ENCODE measurements at places on chromosomes 5 and 9.

DNA sequence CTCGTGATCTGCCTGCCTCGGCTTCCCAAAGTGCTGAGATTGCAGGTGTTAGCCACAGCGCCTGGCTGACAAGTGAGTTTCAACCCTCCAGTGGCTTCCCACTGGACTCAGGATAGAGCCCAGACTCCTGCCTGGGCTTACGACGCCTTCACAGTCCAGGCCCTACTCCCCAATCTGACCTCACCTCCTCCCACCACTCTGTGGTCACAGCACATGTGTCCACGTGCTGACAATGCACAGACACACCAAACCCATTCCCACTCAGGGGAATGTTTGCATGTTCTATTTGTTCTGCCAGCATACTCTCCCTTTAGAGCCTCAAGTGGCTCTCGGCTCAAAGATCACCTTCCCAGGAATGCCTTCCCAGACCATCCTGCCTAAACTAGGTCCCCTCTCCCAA lies 31.1 kb upstream of the TRIM14 start:
- no peak for DNase-seq

- no peak for DNase-seq
Measured at GRCh38 chr5:73387601-73388305, 60.8 kb downstream of the FOXD1 start.

DNA sequence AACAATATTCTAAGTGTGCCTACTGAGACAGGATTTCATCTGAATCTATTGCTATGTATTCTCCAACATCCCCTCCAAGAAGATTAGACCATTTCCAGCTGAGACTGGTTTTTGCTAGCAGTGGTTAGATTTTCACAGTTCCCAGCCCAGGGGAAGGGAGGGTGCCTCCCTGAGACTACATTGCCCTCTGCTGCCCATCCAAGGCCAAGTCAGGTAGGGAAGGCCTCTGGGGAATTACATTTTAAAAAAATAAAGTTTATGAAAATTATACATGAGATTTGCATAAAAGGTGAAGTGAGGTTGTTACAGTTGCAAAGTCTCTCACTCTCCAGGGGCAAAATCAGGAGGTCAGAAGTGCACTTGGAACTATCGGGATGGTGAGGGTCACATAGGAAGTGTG lies 28.0 kb upstream of the SYK start:
- DNase-seq: peak; percentile 53

DNA sequence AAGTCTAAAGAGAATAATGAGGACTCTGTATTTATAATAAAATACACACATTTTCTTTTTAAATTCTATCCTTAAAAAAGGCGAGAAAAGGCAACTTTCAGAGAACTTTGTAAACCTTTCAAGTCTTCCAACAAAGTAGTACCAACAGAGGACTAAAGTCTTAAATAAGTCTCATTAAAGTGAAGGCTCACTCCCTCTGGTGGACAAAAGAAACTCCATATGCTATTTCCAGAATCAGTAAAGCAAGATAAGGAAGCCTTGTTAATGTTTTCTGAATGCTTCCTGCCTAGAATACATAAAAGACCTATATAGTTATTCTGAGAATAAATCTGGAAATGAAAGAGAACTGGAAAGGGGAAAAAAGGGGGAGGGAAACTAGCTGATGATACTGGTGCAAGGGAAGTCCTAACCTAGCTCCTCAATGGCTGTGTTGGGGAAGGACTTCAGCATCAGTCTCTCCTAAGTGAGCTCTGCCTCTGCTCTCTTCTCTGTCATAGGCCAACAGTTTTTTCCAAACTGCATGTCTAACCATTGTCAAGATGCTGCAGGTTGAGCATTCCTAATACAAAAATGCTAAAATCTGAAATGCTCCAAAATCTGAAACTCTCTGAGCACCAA lies 7.2 kb downstream of the HMGCS1 start:
- DNase-seq: no peak

GRCh38 chr5:58266402-58266801 lies 193.5 kb downstream of the PLK2 start:
- DNase-seq: no peak

- DNase-seq: peak; percentile 15
Measured at GRCh38 chr9:15512889-15513288, 2.1 kb upstream of the PSIP1 start.

GRCh38 chr9:137149942-137150616 lies 11.1 kb downstream of the GRIN1 start:
- DNase-seq: peak; percentile 95

DNA sequence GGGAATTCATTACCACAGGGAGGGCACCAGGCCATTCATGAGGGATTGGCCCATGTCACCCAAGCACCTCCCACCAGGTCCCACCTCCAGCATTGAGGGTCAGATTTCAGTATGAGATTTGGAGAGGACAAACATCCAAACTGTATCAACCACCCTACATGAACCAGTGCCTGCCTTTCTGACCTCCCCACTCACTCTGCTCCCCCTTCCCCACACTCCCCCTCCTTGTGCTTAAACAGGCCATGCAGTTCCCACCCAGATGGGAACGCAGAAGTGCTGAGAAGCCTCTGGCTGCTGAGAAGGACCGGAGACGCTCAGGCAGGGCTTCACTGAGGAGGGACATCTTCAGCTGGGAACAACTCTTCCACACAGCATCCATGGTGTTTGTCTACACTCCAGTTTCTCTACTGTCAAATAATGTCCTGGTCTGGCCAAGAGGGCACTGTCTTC lies 30.0 kb upstream of the ADAMTS2 start:
- no peak for DNase-seq

DNA sequence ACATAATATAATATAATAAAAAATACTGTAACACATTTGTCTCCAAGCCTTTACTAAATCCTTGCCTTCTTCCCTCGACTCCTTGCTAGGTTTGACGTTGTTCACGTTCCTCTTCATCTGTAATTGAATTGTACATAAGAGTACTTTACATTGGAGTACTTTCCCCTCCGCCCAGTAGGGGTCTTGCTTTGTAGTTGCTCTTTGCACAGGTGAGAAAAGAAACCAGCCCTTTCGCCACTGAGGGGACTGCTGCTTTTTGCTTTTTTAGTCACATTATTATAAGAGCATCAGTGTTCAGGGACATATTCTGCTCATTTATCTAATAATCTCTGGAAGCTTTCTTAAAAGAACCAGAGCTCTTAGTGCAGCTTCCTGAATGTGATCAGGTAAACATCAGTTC lies 115.0 kb downstream of the CETN3 start:
- peak; percentile 17 for DNase-seq

DNA sequence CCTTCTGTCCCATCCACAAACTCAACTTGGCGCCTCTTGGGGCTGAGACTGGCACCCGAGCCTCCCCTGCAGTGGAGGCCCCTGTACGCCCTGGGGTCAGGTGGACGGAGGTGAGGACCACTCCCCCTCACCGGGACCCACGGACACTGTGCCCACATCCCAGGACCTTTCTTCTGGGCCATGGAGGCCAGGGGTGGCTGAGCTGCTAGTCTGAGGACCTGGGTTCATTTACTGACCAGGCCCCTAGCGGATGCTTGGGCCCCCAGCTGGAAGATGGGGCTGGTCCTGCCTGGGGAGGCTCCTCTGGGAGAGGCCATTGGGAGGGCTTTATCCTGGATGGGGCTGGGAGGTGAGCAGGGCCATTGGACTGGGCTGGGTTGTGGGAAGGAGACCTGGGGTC lies 16.9 kb upstream of the SLC6A19 start:
- DNase-seq: no peak
